Stimulated activated CD8-positive, alpha-beta memory T cell treated with anti-CD3 and anti-CD28 coated beads, Interleukin-4, amount 100 ng/mL, for 24 hours (primary cell): ENCODE measurements at places on chromosomes 16 and 17.

GRCh38 chr16:18018376-18018775 lies 318.2 kb downstream of the NPIPA8 start:
- no peak for DNase-seq

GRCh38 chr16:79092846-79093245 lies 507.7 kb downstream of the MAF start:
- DNase-seq: no peak

- DNase-seq: no peak
These were observed 340.3 kb upstream of the TNRC6C start for GRCh38 chr17:77618173-77618572.

DNA sequence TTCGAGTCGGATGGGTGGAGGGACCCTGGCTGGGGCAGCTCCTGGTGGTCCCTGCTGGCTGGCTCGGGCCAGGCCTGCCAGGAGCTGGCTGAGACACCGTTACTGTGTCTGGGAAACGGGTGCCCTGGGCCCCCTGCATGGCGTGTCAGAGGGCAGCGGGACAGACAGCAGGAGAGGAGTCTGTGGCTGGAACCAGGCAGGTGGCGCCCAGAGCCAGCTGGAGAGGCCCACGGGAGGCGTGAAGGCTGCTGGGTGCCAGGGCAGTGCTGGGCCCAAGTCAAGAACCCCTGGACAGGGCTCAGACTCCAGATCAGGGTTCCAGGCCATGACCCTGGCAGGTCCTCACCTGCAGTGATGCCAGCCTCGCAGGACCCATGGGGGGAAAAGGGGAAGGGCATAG lies 16.6 kb downstream of the SOX8 start:
- no peak for DNase-seq

DNA sequence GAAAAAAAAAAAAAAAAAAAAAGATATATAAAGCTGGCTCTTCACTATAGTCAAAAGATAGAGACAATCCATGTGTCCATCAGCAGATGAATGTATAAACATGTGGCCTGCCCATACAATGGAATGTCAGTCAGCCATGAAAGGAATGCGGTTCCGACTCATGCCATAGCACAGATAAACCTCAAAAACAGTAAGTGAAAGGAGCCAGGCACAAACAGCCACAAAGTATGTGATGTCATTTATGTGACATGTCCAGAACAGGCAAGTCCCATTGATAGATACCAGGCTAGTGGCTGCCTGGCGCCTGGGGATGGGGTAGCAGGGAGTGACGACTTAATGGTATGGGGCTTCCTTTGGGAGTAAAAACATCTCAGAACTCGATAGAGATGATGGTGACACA lies 155.7 kb downstream of the CMIP start:
- no peak for DNase-seq

- no peak for DNase-seq
These were observed 9.0 kb downstream of the SMIM5 start for GRCh38 chr17:75642182-75642783.

GRCh38 chr16:14496786-14497185 lies 133.3 kb downstream of the PARN start:
- no peak for DNase-seq

DNA sequence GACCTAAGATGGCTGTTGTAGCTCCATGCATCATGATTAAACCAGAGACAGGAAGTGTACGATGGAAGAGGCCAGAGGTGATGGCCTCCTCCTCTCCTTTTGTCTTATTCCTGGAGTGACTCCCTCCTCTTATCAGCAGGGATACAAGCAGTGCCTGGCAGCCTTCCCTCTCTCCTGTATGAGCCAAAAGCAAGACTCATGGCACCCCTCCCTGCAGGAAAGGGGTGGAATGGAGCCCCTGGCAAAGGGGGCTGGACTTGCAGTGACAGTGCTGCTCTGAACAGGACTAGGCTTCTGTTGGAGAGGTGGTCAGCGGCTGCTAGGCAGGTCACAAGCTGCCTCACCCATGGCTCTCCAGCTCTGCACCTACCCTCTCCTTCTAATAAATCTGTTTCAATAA lies 8.4 kb downstream of the TXNL4B start:
- no peak for DNase-seq

DNA sequence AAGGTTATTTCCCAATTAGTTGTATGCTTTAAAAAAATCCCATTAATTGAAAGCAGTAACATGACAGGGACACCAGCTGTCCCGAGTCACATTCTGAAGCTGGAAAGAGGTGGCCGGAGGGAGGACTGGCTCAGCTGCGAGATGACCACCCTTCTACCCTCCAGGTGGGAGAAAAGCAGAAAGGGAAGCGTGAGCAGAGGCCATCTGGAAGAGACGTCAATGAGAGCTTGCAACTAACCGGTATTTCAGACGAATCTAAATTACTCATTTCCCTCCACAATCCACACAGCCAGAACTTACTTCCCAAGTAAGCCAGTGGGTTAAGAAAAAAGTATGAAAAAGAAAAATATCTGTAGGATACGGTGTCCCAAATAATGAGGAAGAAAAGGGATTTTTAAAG lies 28.5 kb upstream of the SLC38A8 start:
- DNase-seq: no peak

DNA sequence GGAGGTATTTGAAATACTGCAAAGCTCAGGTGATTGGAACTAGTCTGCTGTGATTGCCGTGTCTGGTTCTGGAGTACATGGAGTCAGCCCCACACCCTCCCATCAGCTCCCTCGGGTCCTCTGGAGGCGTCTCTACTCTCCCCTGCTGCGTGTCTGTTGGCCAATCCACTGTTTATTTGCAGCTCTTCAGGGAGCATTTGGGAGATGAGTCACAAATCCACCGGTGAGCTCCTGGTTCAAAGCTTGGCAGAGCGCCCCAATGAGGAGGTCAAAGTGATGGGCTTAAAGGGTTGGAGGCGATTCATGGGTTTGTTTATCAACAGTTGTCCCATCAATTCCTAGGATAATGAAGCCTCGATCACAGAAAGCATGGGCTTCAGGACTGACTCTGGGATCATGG lies 14.6 kb downstream of the CALB2 start:
- DNase-seq: no peak

GRCh38 chr17:17057057-17057551 lies 14.8 kb downstream of the MPRIP start:
- no peak for DNase-seq

DNA sequence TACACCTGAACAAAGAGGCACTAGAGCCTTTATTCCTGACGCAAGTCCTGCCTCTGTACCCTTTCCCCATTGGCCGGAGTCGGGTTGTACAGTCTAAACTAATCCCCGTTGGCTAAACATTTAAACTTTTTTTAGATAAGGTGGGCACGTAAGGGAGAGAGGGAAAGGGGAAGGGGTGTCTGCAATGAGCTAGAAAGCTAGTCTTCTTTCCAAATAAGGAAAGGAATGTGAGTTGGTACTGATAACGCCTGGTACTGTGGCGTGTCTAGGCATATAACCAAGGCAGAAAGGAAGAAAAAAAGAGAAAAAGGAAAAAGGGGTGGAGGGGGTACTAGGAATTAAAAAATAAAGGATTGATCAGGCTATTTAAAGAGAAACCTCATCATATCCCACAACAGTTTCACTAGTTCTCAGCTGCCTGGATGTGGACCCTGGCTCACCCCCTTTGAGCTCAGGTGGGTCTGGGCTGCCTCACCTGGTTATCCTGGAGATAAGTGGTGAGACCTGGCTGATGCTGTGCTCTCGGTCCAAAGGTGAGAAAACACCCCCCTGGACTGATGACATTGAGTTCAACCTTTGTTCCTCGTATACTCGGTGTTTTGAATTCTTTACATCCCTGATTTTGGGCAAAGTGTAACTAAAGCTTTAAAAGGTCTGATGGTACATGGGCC lies 90.9 kb upstream of the EEF2KMT start:
- no peak for DNase-seq

DNA sequence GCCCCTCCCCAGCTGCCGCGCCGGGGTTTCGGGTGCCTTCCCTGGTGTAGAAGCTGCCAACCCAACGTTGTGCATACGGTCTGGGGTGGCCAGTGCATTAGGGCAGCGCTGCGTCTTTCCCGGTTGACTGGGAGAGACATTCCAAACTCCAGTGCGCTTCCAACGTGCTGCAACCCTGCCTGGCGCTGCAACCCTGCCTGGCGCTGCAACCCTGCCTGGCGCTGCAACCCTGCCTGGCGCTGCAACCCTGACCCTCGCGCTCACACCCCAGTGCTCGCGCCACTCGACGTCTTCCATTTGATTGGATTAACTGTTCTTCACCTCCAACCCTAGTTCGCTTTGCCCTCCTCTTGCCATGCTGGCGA lies 488 bp upstream of the HAP1 start:
- no peak for DNase-seq

DNA sequence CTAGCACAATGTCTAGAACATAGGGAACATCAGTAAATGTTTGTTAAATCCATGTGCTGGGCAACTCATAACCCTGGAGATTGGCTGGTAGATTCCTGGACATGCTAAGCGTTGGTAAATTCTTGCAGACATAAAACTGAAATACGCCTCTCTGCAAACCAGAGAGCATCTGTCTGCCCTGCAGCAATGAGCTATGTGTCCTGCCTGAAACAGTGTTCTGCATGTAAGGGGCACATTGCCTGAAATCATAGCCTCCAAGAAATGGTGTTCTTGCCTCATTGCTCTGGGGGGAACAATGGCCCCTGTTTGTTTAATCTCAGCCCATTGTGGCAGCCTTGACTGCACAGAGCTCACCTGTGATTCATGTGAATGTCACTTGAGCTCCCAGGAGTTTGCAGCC lies 113.5 kb upstream of the CCL2 start:
- DNase-seq: no peak

DNA sequence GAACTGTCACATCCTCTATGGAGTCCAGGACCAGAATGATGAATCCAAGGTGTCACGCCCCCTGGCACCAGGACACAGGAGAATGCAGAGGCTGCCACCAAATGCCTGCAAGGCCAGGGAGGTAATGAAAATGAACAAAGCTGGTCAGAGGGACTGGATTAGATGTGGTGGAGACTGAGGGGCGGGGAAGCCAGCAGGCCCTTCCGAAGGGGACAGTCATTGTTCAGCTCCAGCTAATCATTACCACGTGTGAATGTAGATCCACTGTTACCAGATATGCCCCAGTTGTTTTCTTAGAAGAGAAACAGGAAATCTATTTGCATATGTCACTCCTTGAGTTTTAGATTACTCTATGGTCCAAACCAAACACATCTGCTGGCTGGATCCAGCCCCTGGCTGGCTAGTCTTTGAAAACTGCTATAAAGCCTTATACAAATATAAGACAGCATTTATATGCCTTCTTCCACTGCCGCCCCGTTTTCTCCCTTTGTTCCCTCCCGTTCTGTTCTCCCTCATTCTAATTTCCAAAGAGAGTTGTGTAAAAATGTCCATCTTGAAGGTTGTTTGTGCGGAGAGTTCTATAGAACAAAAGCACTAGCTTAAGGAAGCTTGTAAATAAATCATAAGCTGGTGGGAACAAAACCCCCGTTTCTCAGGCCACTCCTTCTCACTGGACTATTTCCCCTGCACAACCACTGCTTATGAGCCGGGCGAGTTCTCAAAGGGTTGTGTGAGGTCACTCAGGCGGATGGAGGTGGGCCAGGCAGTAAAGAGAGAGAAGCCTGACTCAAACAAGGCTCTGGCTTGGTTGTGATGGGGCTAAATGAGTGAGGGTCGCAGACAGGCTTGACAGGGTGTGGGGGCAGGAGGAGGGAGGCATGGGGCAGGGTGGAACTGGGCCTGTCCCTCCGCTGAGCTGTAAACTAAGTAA lies 14.2 kb downstream of the CRYM start:
- no peak for DNase-seq

GRCh38 chr16:52592778-52593177 lies 45.8 kb upstream of the TOX3 start:
- DNase-seq: no peak

DNA sequence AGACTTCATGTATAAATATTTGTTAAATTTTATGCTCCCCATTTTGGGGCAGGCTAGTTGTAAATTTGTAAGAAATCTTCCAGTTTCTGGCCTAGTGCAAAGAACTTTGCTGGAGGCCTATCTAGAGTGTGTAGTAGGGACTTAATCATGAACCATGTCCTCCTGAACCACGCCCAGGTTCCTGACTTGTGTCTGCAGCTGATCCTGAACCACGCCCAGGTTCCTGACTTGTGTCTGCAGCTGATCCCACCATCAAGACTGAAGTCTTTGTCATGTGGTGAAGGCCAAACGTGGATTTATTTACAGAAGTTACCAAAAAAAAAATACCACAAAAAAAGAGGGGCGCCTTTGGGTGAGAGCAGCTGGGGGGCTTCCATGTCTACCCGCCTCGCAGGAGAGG lies 33.1 kb downstream of the LMF1 start:
- no peak for DNase-seq

GRCh38 chr17:56608944-56609343 lies 15.4 kb downstream of the NOG start:
- DNase-seq: no peak

DNA sequence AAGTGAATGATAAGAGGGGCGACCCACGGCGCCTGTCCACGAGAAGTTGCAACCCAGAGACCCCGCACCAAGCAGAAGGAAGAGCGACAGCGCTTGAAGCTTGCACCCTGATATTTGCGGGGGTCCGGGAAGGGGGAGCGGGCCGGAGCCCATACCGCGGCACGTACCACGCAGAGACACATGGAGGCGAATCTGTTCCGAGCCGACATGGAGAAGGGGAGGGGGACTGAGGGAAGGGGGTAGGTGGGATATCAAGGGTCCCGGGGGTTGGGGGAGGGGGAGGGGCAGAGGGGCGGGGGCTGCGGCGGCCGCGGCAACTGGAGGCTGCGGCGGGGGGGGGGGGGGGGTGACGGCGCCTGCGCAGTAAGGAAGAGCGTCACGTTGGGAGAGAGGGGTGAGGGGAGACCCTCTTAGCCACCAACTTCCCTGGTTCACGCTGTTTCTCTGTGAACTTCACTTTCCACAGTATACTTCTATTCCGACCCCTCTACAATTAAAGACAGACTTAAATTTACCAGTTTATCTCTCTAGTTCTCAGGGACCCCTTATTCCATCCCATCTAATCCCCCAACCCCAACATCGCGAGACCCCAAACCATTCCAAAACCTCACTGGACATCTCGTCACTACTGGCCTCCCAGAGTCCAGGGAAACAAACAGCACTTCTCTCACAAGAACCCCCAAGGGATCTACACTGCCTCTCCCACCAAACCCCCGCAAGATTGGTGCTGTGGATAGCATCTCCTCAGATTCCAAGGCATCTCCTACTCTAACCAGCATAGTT lies 8.0 kb downstream of the DLG4 start:
- DNase-seq: no peak

DNA sequence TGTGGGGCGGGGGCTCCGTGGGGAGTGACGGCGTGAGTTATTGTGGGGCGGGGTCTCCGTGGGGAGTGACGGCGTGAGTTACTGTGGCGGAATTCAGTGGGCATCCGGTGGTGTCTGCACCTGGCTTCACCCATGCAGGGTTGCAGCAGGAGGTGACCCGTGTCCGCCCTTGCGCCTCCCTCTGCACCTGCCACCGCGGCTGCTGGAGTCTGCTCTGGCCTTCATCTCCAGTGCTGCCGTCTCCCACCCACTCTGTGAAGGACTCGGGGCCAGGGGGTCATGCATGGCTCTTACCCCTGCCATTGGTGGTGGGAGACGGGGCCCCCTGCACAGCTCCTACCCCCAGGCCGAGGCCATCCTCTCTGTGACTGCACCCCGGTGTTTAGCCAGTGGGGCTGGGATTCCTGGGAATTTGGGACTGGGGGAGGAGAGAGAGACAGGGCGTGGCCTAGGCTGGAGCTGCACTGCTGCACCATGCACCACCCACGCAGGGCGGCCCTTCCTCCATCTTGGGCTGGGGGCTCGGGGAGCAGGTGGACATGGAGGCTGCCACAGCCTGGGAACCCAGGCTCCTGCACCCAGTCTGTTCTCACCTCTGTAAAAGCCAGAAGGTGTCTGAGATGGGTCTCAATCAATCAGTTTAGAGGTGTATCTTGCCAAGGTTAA lies 1.3 kb upstream of the PABPN1L start:
- DNase-seq: no peak

- DNase-seq: no peak
These were observed 102.6 kb downstream of the ZNF778 start for GRCh38 chr16:89319886-89320781.
